Tibial artery (tissue), 4 donors: ENCODE measurements at places on chromosomes 4 and X.

DNA sequence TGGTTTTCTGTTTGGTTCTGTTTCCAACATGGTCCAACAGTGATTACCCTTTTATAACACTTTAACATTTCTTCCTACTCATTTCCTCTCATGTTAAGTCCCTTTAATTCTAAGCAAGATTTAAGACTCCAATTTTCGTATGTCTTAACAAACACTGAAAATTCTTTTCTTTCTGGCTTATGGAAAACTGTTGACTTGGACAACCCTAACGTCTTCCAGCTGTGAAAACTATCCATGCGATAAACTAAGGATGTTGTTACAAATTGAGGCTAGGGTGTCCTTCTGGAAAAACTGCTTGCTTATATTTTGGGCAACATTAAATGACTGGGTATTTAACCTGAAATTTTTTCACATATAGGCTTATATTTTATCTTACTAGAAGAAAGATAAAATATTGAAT, 33.9 kb upstream of the RTL3 start:
- DNase-seq = no peak

DNA sequence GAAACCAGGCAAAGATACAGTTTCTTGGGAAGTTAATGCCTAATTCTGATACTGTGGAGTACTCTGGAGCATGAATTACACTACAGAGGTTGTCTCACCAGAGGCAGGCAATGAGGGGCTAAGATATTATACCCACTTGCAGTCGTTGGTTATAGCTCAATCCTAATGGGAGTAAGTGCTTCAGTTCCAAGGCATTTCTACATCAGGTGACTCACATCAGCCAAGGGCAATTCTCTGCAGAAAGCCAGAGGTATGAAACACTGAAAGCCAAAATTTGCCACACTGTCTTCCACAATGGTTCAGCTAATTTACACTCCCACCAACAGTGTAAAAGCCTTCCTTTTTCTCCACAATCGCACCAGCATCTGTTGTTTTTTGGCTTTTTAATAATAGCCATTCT, 174.0 kb upstream of the IL15 start:
- DNase-seq = no peak

DNA sequence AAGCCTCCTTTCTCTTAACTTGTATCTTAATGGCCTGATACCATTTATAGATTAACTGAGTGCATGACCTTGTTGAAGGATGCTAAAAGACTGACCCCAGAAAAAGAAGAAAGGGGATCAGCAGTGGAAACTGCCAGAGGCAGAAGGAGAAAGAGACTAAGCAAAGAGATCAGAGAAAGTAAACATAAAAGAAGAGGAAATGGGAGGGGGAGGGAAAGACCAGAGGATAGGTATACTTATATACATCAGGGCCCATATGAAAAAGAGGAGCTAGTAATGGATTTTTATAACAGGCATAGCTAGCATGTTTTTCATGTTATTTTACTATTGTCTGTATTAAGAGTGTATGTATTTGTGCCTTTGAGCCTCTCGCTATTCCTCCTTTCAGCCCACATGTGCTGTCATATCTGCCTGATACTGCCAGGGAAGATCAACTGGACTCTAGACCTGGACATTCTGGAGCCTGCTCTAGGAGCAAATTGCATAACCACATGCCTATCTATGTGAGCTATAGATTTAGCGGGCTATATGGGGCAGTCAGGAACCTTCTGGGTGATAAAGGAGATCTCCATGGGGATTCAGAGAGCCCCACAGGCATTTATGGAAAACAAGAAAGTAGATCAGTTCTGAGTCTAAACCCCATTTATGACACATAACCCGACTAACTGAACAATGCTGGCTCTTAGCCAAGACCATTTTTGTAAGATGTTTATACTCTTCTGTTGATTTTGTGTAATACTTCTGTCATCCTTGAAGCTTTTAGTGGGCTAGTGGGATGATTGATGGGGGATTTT, 13.4 kb upstream of the SNX12 start:
- no peak for DNase-seq

DNA sequence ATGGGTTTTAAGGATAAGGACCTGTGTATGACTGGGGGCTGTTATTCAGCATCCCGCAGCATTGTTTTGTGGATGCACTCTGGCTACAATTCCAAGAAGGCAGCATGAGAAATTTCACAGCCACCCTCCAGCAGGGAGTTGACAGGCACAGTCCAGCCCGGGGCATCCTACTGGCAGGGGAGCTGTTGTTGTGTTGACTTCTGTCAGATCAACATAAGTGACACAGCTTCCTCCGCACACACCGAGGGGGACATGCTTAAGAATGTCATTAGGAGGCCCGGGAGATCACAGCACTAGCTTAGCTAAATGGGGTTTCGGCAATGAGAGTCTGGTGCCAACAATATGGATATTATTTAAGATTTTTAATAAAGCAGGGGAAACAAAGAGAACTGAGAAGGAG, 326.5 kb downstream of the ASMT start:
- DNase-seq = no peak

DNA sequence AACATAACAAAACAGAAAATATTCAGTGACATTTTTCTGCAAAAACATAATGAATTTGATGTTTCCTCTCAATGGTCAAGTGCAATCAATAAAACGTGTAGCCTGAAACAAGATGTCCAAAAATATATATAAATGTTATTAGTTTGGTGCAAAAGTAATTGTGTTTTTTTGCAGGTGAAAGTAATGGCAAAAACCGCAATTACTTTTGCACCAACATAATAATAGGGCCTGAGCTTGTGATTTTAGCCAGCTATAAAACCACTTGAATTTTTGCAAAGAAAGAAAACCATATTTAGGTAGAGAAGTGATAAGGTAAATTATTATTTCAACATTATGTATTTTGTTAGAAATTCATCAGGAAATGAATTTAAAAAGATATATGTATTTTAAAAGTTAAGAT, 475.3 kb upstream of the AMOT start:
- DNase-seq = no peak

DNA sequence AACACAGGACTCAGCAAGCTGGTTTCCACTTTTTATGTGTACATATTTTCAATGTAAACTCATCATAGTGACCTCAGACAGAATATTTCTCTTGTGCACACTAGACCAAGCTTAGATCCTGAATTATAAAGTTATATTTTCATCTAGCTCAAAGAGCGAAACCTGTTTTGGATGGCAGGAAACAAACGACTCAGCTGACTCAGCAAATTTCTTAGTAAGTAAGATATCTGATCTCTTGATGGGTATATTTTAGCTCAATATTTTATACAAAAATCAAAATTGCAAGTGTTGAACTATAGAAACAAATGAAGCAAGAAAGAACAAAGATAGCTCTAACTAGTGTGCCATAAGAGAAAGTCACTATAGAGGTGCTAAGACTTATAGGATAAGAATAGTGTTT, 1114.5 kb downstream of the STPG2 start:
- DNase-seq = no peak

DNA sequence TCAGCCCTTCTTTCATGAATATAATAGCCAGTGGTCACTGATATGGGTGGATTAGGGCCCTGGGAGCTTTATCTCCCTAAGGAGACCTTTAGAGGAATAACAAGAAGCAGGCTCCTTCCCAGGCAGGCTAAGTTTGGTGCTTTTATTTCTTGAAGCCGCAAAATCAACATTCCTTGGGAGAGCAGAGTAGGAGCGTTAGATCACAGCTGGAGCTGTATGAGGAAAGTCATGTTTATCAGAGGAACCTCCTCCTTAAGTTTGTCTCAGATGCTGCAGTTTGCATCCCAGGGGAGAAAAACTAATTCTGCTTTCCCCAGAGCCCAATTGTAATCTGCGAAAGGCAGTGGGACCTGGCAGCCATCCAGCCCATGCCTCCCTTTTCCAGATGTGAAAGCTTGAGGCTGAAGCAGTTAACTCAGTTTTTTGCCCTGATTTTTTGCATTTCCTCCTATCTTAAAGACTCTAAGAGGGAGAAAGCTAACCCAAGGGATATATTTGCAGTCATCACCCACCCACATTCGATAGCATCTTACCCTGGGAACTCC, 186.0 kb upstream of the FRMPD4 start:
- no peak for DNase-seq

GRCh38 chr4:53855581-53856250, 208.7 kb downstream of the CHIC2 start:
- DNase-seq = no peak

- DNase-seq = no peak
Measured at GRCh38 chr4:39362827-39363226, 3.3 kb downstream of the RFC1 start.

- no peak for DNase-seq
Measured at GRCh38 chrX:106894978-106895452, 8.1 kb downstream of the RIPPLY1 start.

- no peak for DNase-seq
Measured at GRCh38 chrX:150253959-150254620, 109.0 kb upstream of the MAMLD1 start.

GRCh38 chrX:6917666-6918065, 229.8 kb upstream of the STS start:
- no peak for DNase-seq

- DNase-seq = no peak
Measured at GRCh38 chr4:37555322-37555721, 130.9 kb downstream of the RELL1 start.
